ENCODE measurements at places on chromosomes 4 and X. TPM values are rescaled to one million over a fixed set of nuclear protein-coding genes. Genes with fewer than 3 reads are reported as not detected.

GRCh38 chr4:4417886-4418285 lies 31.0 kb downstream of the NSG1 start:
- no peaks in the 10 kb centered on the region for H3K27me3 ChIP-seq
- H3K4me3 ChIP-seq, result no peak overlapping the region
- DNase-seq, result no peak

The ETDA gene
- total RNA-seq, result not detected

DNA sequence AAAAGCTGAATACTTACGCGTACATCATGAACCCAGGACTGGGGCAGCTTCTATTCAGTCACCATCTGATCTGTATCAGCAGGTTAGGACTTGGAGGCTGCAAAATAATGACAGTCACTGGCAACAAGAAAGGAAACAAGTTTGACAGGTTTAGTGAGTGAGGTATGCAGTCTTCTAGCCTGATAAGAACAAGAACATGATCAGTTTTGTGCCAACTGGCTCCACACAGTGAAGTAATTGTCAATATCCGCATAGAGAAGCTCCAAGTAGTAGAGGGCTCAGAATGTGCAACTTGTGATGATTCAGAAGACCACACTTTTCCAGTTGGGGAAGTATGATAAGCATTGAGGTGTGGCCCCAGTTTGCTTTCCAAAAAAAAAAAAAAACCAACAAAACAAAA lies at the start of gene TMPRSS11F:
TMPRSS11F (minus strand) TSS at position 77 of the 400 bp plus-strand sequence; CDS start at position 28, 49 bp downstream.
- no peak within 1 kb of the TSS for H3K27ac ChIP-seq
- H3K27me3 ChIP-seq, result no peaks in the 10 kb centered on the region
- no peaks in the 10 kb centered on the region for H3K36me3 ChIP-seq
- no peak within 1 kb of the TSS for H3K4me3 ChIP-seq

- H3K36me3 ChIP-seq, result no peaks in the 10 kb centered on the region
- no peak overlapping the region for H3K27ac ChIP-seq
- no peak for DNase-seq
- H3K4me3 ChIP-seq, result no peak overlapping the region
Observed at GRCh38 chrX:23317799-23318724, 16.6 kb upstream of the PTCHD1 start.

The PAGE5 gene
- not detected for total RNA-seq

DNA sequence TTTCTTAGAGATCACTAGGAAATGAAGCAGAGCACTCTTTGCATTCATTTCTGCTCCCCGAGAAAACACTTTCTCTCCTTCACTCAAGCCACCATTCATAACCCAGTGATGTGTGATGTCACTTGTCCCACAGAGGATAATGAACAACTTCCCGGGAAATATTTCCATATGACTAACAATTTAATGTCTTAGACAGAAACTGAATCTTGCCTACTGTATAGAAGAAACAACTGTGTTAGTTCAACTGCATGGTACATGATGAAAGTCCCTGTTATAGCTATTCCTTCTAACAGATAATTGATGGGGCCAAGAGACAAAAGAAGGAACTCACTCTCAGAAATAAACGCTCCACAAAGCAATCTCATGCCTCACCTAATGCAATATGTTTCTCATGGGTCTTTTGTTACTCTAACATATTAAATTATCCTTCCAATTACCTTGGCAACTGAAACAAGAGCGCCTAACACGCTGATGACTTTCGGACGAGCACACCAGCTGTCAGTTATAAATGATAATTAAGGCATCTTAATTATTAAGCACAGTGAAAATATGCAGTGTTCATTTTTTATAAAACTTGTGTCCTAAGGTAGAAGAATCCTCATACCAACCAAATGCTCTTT lies 113.7 kb upstream of the TLR3 start:
- no peak overlapping the region for H3K27ac ChIP-seq
- H3K27me3 ChIP-seq, result no peaks in the 10 kb centered on the region
- H3K36me3 ChIP-seq, result no peaks in the 10 kb centered on the region
- H3K4me3 ChIP-seq, result no peak overlapping the region
- no peak for DNase-seq

DNA sequence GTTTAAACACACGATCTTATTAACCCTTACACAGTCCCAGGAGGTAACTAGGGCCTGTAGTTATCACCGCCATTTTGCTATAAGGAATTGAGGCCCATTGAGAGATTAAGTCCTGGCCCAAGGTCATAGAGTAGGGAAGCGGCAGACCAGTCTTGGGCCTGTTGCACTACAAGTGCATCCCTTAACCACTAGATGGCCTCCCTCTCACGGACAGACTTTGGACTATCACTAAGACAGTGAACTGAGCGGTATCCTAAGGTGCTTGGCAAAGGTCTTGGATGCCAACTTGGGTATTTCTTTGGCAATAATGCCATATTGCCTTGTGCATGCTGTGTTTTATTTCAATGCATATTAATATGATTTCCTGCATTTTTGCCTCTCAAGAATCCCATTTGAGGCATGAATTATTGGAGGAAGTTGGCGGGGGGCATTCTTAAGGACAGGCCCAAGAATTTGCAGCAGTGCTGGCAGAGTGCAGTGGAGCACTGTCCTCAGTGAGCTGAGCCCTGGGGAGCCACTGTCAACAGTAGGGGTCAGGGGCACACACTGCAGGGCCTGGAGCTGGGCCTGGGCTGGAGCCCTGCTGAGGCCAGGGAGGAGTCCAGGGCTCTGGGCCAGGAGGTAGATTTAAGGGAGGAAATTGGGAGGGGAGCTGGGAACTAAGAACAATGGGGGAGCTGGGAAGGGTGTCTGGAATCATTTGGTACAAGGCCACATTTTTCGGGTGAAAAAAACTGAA lies 147.4 kb downstream of the SMIM20 start:
- H3K36me3 ChIP-seq, result no peaks in the 10 kb centered on the region
- peak; percentile 17 for DNase-seq

DNA sequence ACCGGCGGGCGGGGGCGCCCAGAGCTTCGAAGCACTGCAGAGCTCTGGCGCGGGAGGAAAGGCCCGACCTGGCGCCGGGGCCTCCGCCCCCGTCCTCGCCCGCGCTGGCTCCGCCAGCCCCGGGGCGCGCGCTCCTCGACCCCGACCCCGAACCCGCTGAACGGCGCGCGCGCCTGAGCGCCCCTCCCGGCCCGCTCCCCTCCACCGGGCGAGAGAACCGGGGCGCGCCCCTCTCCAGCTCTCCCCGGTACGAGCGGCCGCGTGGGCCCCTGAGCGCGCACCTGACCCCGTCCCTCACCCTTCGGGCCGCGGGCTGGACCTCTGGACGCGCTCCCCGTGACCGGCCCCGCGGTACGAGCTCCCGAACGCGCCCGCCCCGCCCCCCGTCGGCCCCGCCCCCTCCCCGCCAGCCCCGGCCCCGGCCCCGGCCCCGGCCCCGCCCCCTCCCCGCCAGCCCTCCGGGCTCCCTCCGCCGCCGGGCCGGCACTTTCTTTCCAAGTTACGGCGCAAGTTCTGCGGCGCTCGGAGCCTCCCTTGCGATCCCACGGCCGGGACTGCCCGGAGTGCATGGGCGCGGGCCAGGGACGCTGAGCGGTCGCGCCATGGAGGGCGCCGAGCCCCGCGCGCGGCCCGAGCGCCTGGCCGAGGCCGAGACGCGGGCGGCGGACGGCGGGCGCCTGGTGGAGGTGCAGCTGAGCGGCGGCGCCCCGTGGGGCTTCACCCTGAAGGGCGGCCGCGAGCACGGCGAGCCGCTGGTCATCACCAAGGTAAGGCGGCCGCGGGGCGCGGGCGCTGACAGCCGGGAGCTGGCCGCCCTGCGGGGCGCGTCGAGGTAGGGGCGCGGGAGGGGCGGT lies at the start of gene SHROOM2:
SHROOM2 (plus strand) TSS at position 486 of the 854 bp plus-strand sequence; CDS start at position 603, 117 bp downstream.
- peaks cover 14% of the 10 kb centered on the region for H3K4me1 ChIP-seq
- peak within 1 kb of the TSS; percentile 77 for H3K27ac ChIP-seq
- H3K36me3 ChIP-seq, result no peaks in the 10 kb centered on the region
- peak within 1 kb of the TSS; percentile 70 for H3K4me3 ChIP-seq
